ENCODE measurements at places on chromosomes 5 and 9. TPM values are rescaled to one million over a fixed set of nuclear protein-coding genes. Genes with fewer than 3 reads are reported as not detected.

HAUS6 gene
- total RNA-seq: 12.3 TPM

DNA sequence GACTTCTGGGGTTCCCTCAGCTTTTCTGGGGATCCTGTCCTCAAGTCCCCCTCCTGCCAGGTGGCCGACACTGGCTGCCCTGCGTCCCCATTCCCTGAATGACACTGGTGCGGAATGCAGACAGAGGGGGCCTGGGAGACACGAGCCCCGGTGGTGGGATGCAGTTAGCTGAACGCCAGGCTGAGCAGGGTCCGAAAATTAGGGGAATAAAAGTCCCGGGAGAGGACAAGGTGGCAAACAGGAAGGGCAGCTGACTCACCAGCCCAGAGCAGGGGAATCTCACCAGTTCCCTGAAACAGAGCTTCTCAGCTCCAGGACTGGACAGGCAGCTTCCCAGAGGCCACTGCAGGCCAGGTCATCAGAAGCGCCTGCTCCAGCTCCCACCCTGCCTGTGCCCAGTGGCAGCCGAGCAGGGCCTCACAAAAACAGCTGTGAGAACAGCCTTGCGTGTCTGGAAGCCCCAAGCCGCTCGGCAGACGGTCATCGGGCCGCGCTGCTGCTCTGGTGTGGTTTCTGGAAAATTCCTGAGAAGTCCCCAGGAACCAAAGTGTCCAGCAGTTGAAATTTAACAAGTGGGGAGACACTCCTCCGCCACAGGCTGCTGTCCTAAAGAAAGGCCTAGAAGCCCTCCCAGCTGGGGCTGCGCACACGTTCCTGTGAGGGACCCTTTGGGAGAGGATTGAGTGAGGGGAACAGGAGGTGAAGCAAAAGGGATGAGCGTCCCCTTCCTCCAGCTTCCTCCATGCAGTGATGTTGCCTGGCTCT is 47.6 kb upstream of the EXOC3 start:
- DNase-seq: peak; percentile 51

DNA sequence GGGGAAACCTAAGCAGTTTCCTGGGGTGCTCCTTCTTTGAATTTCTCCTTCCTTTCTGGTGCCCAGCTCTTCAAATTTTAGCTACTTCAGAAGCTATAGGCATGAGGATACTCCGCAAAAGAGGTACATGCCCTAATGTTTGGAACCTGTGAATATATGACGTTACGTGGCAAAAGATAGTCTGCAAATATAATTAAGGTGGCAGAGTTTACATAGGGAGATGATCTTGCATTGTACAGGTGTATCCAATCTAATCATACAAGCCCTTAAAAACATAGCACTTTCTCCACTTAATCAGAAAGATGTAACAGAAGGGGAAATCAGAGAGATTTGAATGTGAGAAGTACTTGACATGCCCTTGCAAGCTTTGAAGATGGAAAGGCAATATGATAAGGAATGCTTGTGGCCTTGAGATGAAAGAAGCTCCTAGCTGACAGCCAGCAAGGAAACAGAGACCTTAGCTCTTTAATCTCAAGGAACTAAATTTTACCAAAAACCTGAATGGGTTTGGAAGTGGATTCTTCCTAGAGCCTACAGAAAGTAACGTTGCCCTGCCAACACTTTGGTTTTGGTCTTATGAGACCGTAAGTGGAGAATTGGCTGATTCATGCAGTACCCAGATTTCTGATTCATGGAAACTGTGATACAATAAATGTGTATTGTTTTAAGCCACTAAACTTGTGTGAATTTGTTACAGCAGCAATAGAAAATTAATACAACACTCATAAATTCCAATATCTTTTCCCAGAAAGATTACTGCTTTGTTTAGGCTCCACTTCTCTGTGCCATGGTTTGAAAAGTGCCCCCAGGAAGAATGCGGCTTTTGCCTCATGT is 268.4 kb downstream of the FAM170A start:
- no peak for DNase-seq

DNA sequence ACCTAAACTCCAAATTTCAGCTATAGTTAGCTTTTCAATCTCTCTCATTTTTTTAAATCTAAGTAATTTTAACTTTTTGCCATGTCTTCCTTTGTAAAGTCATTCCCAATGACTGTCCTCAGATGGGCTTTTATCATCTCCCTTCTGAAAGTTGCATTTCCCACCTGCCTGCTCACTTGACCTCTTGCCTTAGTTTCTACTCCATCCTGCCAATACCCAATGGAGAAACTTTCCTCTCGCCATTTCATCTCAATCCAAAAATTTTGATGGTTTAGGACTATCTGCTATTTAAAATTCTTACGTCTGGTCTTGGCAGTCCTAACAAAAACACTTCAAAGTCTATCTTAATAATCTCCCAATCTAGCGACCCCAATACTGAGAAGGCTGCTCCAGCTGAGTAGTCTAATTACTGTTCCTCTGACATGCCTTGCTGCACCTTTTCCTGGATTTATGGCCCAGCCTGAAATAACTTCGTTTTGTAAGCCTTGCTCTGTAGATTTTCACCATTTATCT is 231.3 kb downstream of the PRR16 start:
- no peak for DNase-seq

Data from PC-3 (cell line).